ENCODE measurements at places on chromosomes 13 and 19.

DNA sequence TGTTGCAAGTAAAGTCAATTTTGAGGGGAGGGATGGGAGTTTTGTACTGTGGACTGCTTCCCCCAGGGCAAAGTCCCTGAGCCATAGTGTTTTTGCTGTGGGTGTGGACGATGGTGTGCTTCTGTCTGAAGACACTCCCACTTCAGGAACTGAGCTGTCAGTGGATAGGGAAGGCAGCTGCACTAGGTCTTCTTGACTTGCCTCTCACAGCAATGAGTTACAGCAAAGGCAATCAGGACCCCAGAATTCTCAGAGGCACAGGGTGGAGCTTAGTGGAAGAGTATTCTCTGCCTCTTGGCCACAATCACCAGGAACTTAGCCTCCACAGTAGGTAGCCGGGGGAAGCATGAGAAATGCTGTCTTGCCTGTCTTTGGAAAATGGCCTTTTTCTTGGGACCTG is 1416.6 kb upstream of the MIR17HG start:
- DNase-seq: no peak

DNA sequence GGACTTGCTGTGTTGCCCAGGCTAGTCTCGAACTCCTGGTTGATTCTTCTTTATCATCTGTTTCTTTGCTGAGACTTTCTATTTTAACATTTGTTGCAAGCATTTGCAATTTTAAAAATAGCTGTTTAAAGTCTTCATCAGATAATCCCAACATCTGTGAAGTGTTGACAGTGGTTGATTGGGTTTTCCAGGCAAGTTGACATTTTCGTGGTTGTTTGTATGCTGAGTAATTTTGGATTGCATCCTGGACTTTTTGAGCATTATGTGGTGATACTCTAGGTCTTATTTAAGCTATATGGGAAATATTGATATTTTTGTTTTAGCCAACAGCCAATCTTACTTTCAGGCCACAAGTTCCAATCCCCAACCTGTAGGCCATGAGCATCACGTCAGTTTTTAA is 25.1 kb downstream of the AP1M1 start:
- no peak for DNase-seq

DNA sequence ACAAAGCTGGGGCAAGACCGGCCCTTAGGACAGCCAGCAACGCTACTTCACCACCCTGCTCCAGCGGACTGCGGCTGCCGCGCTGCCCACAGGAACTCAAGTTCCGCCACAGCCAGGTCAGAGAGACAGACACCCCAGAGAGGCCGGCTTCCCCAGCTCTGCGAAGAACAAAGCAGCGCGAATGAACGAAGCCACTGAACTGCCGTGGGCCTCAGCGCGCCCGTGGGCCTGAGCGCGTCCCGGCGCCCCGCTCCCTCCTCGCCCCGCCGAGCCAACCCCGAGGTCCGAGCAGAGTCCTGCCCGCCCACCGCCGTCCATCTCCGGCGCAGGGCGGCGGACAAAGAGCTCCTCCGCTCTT is 158.4 kb downstream of the RNF17 start:
- no peak for DNase-seq

GRCh38 chr19:40549007-40549708 is 27.5 kb upstream of the SHKBP1 start:
- no peak for DNase-seq

All from foreskin melanocyte (primary cell).